CD8-positive, alpha-beta T cell (primary cell): ENCODE measurements at places on chromosomes 5 and 9.

DNA sequence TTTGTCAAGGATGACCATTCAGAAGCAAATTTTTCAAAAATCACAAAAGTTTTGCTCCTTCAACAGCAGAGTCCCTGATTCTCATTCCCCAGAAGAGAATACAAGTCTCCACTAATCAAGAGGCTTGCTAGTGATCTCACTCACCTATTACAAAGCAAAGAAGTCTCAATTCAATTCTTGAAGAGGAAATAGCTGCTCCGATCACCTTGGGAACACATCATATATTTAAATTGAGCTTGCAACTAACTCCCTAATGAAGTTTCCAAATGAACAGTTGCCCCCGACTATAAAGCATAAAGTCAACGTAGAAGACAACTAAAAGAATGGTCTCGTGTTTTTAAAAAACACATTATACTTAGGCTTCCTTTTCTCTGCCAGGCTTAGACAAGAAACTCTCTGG lies 1.6 kb downstream of the LIFR start:
- DNase-seq: no peak

DNA sequence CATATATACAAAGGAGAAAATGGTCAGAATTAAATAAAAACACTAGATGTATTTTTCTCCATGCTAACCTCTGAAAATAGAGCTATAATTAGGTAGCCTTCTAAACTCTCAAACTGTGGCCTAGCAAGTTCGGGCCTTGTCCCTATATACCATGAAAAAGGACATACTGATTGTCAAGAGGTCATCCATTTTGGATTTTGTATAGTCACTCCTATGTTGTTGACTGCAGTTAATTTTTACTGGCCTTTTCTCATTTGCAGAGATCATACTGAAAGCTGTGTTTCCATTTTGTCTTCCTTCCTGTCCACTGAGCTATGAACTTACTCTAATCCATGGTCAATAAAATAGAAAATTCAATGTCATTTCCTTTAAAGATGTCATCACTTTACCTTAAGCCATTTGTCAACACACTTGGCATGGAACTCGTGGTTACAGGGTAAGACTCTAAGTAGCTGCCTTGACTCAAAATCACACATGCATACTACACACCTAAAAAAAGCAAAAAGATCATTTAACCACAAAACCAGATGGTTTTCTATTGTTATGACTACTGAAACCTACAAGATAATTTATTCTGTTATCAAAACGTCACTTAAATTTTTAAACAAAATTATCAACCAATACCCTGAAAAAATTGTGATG lies 58.0 kb downstream of the RNF38 start:
- no peak for DNase-seq

DNA sequence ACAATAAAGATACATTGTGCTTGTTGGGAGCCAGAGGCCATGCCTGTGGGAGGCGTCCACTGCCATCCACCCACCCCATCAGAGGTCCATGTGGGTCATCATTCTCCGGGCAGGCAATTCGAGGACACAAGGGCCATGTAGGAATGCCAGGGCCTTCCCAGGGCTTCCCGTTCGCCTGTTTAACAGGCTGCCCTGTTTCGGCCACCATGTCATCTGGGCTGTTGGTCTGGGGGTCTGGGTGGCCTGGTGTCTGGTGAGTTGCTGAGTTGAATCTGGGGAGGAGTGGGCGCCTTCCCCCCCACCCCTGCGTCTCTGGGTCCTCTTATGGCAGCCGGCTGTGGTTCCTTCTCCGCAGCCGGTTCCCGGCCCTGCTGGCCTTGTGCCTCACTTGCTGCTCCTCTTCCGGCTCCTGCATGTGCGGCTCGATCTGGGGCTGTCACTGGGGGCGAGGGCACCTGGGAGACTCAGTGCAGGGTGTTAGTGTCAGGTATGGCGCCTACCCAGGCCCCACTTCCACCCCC lies 117.4 kb downstream of the WNK2 start:
- DNase-seq: no peak

GRCh38 chr9:2229109-2229721 lies 214.1 kb downstream of the SMARCA2 start:
- no peak for DNase-seq

- no peak for DNase-seq
Observed at GRCh38 chr5:140246378-140247122, 56.4 kb downstream of the PFDN1 start.

GRCh38 chr5:126613941-126614592 lies 13.3 kb downstream of the PHAX start:
- no peak for DNase-seq

DNA sequence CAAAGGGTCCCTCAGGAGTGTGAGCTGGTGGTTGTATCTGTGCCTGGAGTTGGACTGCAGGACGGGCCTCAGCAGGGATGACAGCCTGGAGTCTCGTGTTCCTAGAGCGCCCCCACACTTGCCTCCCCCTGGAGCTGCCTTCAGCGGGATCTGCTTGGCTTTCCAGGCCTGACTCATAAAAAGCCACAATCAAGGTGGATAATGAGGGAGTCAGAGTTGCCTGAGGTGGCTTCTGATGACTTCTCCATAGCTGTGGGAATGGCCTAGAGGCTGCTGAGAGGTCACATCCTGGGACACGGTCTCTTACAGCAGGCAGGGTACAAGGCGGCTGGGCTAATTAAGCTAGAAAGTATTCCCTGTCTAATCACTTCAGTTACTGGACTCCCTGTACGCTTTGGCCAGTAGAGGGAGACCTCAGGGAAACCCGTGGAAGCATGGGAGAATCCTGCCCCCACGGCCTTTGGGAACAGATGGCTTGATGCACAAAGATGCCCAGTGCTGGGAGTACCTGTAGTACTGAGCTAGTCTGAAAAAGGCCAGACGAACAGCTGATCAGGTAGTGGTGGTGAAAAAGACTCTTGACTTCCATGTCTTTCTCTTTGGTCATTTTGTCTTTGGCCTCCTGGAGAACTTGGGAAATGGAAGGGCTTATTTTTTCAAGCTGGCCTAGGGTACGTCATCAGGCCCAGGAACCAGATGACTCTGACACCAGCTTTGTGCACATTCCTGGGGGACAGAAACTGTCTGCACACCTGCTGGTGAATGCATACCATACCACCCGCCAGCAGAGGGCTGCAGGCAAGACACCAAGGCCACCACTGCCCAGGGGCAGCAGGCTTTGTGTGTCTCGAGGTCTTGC lies 16.1 kb upstream of the FRRS1L start:
- no peak for DNase-seq

DNA sequence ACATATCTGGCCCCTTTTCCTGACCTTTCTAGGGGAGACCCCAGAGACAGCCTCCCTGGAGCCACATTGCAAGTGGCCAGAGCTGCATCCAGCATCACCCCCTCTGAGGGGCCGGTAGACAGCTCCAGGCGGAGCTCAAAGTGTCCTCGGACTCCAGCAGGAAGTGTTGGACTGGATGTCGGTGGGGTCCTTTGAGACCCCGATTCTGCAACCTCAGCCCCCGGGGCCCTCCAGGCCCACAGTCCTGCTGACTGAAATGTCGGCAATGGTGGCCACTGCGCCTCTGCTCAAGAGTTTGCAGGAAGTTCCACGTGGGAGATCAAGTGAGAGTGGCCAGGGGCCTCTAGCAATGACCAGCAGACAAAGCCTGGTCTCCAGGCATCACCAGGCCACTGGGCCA lies 115.9 kb upstream of the FOXD4L5 start:
- DNase-seq: no peak

GRCh38 chr5:171750311-171750788 lies 35.3 kb upstream of the SMIM23 start:
- no peak for DNase-seq

GRCh38 chr9:5278486-5278885 lies 26.0 kb downstream of the RLN2 start:
- no peak for DNase-seq

- no peak for DNase-seq
Observed at GRCh38 chr9:4226331-4227250, 73.3 kb downstream of the GLIS3 start.

DNA sequence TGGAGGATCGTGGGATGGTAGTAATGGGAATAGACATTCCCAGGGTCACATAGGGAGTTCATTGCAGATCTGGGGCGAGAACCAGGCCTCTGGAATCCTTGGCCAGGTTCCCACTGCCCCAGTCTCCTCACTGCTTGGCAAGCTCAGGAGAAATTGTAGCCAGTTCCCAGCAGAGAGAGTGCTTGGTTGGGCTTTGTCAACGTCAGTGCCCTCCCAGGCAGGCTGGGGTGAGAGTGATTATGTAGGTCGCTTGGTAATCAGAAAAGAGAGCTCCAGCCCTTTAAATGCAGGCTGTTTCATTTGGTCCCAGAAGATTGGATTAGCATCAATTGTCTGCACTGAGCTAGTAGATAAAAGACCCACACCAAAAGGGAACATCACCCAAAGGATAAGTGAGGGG lies 51.8 kb upstream of the GALNT10 start:
- DNase-seq: no peak

- DNase-seq: peak; percentile 90
Observed at GRCh38 chr5:177116631-177117373, 16.8 kb upstream of the NSD1 start.
